ENCODE measurements at places on chromosomes 12 and 14.
A peak's percentile ranks its signal among the peaks of the same experiment; 100 is the strongest.

- no peak for DNase-seq
Measured at GRCh38 chr12:7610006-7610405, 55.7 kb downstream of the APOBEC1 start.

DNA sequence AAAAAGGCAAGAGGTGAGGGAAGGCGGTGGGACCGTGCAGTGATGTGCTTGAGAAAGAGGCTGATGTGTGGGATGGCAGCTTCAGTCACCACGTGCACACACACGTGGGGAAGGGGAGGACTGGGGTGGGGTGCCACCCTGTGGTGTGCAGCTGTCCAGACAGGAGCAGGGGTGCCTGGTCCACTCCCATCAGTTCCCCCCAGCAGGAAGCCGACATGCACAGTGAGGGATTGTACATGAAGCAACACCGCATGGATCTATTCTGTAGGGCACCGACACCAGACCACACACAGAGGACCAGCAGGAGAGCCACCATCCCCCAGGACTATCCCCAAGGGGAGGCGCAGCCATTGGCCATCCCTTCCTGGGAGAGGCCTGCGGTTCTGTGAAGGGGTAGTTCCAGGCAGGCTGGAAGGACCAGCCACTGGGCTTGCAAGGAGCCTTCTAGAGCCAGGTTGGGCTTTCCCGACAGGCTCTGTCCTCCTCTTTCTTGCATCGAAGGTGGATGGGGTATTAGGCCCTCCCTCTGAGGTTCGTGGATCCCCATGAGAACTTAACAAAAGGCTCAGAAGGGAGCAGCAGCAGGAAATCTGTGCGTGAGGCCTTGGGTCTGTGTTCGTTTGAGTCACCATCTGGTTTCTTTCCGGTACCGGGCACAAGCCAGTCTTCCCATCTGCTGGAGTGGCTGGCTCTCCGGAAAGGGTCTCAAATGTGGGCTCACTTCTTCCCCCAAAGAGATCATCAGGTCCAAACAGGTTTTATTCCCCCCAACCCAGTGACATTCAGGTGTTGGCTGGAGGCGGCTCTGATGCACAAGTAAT is 59.8 kb downstream of the PLEKHG3 start:
- no peak for DNase-seq

GRCh38 chr12:2018391-2018790 is 14.1 kb upstream of the DCP1B start:
- no peak for DNase-seq

DNA sequence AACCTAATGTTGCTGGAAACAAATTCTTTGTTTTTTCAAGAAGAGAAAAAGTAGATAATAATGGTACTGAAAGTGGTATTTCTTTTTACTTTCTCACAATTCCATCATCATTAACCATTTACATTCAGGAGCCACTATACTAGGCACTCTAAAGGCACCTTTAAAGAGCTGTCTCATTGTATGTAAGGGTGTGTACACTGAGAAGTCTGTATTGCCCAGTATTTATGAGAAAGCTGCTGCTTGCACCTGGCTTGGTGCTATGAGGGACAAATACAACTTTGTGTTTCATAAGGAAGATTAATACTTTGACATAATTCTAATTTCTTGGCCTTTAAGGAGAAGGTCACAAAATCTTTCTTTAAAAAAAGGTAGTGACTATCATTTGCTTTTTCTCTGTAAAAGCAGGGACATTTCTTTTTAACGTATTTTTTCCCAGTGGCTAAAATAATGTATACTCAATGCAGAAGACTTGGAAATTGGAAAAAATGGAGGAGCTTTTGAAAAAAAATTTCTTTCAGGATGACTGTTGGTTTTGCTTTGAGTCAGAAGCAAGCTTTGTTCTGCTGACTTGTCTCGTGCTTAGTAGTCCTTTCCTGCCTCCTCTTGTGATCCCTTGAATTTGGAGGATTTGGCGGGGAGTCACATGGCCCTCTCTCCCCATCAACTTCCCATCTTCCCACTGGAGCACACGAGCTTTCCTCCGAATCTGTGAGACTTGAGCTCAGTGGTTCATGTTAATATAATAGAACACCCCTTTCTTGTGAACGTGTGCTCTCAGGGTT is 50.1 kb downstream of the RASSF3 start:
- DNase-seq = no peak

DNA sequence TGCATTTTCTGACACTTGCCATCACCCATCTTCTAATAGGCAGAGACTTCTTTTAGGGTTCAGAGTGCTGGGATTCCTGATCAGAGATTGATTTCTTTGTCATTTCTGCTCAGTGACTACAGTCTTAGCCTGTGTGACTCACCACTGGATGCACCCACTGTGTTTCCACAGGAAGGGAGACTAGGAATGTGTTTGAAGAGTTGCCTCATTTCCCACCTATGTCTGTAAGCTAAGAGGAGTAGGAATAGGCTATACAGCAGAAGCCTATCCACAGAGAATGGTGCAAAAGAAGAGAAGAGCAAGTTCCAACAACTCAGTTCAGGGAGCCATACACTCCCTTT is 60.2 kb upstream of the ACTN1 start:
- DNase-seq = no peak

DNA sequence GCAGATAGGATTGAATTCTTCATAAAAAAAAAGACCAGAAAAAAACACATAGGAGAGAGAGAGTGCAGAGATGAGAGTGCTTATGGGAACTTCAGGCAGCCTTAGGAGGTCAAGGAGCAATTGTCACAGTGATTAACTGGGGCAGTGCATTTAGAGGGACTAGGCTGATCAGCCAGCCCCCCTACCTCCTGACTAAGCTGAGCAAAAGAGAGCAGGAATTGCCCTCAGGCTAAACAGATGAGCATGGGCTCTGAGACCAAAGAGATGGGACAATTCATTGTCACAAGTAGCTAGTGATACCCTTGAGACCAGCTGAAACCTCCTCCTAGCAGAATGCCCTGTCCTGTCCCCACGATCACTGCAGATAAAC is 124.0 kb downstream of the BTG1 start:
- no peak for DNase-seq

DNA sequence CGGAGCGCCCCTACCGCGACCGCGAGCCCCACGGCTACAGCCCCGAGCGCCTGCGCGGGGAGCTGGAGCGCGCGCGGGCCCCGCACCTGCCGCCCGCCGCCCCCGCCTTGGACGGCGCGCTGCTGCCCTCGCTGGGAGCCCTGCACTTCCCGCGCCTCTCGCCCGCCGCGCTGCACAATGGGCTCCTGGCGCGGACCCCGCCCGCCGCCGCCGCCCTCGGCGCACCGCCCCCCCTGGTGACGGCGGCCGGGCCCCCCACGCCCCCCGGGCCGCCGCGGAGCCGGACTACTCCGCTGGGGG is 27.0 kb downstream of the LRCOL1 start:
- DNase-seq = no peak

DNA sequence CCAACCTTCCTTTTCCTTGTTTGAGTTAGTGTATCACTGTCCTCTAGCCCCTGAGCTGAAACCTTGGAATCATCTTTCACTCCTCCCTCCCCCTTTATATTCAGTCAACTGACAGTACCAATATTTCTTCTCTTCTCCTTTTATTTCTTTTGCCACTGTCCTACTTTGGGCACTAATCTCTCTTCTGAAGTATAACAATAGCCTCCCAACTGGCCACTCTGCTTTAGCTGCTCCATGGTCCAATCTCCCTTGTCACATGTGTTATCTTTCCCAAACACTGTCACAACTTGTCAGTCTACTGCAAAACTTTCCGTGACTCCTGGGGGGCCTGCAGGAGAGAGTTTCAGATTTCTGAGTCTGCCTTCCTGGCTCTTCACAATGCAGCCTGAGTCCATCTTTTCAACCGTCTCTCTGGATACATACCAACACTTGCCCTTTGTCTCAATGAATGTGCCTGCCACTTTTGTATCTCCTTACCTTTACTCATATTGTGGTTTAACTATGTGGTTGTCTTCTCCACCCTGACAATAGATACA is 471.2 kb downstream of the DIO2 start:
- no peak for DNase-seq

DNA sequence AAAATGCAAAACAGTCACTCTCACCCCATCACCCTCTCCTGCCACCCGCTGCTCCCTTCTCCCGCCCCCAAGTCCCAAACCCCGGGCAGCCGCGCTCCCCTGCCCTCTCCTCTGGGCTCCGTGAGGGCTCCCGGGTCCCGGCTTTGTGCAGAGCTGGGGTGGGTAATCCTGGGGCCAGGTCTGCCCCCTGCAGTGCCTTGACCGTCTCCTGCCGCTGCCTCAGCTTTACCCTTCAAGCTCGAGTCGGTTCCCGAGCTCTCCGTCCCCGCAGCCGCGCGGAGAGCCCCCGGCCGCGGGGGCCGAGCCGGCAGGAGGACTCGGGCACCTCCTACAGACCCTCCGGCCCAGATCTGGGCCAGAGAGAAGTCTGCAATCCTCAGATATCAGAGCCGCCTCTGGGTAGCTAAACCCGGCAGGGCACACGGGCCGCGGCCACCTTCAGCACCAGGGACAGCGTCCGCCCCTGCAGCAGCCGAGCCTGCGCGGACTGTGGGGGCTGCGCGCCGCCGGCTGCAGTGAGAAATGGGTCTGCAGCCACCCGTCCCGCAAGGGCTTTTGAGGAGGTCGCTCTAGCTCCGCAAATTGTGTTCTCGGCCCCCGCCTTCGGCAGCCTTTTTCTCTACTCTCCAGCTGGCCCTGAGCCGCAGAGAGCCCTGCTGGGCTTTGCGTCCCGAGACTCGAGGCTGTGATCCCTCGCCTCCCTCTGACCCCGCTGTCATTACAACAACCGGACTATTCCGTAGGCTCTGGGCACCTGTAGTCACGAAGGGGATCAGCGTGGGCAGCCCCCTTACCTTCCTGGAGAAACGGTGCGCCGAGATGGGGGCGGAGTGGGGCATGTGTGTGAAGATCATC is 1.2 kb downstream of the PRMT8 start:
- peak; percentile 5 for DNase-seq

DNA sequence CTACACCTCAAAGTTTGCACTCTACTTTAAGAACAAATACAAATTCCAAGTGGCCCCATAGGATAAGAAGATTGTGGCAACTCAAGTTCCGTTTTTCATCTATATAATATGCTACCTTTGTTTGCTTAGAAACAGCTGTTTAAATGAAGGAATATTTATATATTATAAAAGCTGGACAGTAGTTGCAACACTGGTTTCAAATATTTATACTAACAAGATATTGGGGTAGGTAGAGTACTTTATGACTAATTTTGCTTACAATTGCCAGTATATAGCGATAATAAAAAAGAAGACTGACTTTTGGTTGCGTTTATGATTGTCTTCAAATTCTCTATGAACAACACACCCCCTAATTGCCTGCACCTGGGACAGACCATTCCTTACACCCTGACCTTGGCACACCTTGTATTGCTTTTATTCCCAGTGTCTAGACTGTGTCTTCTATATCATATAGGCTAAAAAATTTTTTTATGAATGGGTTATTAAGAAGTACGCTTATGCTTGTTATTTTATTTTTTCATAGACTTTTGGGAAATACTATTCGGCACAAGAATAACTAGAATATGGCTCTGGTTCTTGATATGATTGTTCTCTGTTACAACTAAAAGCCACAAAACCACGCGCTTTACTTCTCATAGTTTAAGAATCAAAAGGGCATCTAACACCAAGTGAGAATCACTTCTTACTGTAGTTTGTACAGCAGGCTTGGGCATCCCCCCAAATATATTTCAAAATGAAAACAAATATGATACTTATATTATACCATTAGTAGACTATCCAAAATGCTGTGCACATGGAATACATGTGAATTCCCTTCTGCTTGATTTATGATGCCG is 455.4 kb upstream of the DCN start:
- no peak for DNase-seq

DNA sequence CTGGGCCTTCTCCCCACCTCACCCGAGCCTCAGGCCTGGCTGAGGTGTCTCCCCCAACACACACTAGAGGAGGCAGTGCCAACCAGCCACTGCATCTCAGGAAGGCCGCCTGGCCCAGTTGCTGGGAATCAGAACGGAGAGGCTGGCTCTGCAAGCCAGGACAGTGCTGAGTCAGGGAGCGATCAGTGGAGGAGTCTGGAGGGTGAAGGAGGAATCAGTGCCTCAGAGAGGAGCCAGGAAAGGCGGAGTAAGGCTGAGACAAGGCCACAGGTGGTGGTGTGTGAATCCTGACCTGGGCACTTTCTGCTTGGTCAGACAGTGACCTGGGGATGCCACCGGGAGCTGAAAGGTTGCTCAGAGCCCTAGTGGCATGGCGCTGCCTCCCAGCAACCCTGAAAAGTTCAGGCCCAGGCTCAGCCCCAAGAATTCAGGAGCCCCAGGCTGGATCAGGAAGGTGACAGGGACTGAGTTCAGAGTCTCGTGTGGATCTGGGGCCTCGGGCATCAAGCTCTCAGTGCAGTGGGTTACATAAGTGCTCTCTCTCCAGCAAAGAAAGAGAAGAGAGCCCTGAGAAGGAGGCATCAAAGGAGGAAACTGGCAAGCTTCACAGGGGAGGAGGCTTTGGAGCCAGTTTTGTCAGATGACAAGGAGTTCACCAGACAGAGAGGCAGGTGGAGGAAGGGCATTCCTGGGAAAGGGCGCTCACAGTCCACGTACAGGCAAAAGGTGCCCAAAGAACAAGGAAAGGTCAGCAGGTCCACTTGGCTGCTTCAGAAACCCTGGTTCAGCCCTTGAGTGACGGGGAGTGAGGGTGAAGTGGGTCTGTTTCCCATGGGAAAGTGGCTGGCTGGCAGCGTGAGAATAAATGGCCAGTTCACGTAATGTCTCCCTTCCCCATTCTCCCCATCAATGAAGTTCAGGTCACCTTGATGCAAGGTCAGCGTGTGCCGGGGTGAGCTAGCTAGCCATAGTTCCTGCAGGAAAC is 87.8 kb downstream of the ZFP36L1 start:
- DNase-seq = no peak

DNA sequence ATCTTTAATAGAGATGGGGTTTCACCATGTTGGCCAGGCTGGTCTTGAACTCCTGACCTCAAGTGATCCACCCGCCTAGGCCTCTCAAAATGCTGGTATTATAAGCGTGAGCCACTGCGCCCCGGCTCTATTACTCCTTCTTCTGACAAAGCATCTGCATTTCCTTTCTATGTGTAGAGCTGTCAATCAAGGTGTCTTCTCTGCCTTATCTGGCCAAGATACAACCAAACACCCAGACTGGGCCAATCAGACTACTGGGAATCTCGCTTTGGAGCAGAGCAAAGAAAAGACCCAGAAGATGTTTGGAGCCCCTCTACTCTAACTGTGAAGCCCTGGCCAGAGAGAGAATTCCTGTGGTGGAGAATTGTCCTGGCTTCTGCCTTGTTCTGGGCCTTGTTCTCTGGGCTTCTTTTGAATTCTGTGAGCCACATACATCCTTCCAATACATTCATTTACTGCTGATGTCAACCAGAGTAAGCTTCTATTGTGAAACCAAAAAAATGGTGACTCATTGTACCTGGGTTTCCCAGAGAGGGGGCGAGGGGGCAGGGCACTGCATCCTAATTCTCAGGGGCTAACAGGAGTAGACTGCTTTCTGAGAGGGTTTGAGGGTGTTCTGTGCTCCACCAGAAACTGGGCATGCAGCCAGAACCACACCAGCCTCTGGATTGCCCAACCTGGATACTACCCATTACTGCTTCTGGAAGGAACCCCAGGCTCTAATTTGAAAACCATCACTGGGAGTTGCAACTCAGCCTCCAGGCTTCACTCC is 18.8 kb upstream of the FLVCR2 start:
- peak; percentile 24 for DNase-seq

DNA sequence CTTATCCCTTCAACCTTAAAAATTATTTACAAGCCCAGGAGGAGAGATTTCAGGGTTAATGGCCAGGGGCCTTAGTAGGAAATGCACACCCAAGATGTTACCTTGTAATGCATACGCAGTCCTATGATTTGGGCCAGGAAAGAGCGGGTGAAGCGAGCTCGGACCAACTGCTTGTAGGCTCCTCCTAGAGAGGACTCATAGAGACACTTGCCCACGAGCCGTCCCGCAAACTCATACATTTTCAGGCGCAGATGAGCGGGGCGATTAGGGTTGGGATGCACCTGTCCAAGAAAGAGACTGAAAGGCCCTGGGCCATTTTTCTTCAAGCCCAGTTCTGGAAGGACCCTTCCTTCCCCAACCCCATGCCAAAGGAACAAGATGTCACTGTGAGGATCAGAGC is 43.0 kb downstream of the AREL1 start:
- DNase-seq = no peak
